Activated CD4-positive, alpha-beta memory T cell treated with anti-CD3 and anti-CD28 coated beads, Interleukin-2, amount 10 ng/mL, durations not matched to agents 7 days and 5 days (primary cell): ENCODE measurements at places on chromosomes 16 and 17. TPM values are rescaled to one million over a fixed set of nuclear protein-coding genes. Genes with fewer than 3 reads are reported as not detected.

DNA sequence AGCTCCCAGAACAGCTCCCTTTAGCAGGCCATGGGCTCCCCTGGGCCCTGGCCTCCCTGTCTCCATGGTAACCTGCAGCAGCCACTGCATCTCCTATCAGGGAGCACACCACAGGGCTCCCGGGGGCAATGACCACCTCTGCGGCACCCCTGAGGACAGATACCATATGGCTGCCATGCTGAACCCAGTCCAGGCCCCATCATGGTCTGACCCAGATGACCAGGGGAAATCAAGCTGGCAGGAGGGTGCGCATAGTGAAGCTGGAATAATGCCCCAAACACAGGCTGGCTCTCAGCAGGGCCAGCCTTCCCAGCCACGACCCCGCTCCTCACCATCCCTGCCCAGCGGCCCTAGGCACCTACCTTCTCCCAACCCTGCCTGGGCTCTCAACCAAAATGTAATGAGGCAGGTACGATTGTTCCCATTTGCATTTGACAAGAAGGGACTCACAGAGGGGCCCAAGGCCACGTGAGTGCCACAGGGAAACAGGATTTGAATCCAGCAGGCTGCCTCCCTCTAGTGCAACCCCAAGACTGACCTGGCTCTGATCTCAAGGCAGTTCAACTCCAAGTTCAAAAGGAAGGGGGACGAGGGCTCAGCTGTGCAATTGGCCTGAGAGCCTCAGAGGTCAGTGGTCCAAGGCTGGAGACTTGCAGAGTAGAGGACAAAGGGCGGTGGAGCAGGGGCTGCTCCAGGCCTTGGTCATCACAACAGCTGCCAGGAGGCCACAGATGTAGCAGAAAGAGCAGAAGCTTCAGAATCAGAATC, 2.4 kb downstream of the RUNDC3A start:
- no peak for DNase-seq

Gene HBA1
- total RNA-seq: not detected

Gene CIBAR2
- not detected for total RNA-seq

- no peak for DNase-seq
Measured at GRCh38 chr17:661509-661908, 53.1 kb downstream of the VPS53 start.

DNA sequence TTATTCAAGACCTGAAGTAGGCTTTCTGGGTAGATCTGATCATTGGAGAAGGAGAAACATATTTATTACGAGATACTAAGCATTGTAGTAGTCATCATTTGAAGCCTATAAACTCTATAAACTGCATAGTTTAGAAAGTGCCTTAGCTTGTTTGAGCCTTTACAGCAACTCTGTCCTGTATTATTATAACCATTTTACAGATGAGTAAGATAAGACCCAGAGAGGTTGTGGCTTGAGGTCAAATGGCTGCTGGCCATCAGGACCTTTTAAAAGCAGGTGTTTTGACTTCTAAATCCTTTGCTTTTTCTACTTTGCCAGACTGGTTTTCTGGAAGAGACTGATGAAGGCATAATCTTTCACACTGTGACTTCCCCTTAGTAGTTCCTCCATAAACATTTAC, 7.1 kb downstream of the USP10 start:
- DNase-seq: no peak

Gene HSD17B1
- 0.73 TPM for total RNA-seq

GRCh38 chr17:65066901-65067300, 10.4 kb upstream of the GNA13 start:
- DNase-seq: no peak

DNA sequence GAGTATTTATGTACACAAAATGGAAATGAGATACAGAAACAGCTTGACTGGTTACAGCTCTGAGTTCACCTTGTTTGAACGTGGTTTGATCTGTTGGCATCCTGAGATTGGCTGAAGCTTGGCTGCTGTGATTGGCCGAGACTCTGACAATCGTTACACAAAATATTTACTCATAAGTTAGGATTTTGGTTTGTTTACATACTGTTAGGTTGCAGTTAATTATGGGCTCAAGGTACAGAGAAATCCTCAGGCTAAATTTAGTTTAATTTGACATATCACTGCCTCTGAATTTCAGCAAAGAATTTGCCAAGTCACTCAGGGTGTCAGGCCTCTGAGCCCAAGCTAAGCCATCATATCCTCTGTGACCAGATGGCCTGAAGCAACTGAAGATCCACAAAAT, 227.3 kb downstream of the COPRS start:
- DNase-seq: no peak

DNA sequence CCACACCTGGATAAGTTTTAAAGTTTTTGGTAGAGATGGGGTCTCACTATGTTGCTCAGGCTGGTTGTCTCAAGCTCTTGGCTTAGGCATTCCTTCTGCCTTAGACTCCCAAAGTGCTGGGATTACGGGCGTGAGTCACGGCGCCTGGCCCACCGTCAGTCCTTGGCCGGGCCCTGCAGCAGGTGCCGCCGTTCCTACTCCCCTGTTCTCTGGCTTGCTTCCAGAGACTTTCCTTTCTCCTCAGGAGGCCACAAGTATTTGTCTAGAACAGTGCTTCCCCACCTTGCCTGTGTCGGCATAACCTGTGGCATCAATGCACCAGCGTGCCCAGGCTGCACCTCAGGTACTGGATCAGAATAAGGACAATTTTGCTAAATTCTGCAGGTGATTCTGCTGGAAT, 3.0 kb upstream of the MGAT5B start:
- DNase-seq: no peak

GRCh38 chr16:17171250-17172143, 299.3 kb downstream of the XYLT1 start:
- DNase-seq: no peak

- no peak for DNase-seq
Measured at GRCh38 chr16:11099672-11100205, 155.4 kb downstream of the CLEC16A start.

DNA sequence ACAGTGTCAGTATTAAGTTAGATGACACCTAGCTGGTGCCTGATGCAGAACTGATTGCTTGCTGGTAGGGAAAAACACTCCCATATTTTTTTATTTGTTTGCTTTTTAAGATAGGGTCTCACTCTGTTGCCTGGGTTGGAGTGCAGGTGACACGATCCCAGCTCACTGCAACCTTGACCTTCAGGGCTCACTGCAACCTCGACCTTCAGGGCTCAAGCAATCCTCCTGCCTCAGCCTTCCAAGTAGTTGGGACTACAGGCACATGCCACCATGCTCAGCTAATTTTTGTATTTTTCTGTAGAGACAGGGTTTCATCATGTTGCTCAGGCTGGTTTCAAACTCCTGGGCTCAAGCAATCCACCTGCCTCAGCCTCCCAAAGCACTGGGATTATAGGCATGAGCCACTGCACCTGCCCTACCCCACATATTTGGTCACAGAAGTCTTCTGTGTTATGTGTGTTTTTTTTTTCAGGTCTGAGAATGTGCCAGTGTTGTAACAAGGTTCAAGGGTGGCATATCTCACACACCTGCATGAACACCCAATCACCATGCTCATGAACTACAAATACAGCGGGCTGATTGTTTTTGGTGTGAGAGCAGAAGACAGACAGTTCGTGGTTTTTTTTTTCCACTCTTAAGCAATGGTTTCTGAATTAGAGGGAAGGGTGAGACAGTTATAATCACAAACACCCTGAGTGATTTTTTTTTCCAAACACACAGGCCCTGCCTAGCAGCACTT, 22.8 kb downstream of the SPAG9 start:
- DNase-seq: no peak

GRCh38 chr17:27296428-27296979, 2.6 kb downstream of the WSB1 start:
- DNase-seq: no peak

DNA sequence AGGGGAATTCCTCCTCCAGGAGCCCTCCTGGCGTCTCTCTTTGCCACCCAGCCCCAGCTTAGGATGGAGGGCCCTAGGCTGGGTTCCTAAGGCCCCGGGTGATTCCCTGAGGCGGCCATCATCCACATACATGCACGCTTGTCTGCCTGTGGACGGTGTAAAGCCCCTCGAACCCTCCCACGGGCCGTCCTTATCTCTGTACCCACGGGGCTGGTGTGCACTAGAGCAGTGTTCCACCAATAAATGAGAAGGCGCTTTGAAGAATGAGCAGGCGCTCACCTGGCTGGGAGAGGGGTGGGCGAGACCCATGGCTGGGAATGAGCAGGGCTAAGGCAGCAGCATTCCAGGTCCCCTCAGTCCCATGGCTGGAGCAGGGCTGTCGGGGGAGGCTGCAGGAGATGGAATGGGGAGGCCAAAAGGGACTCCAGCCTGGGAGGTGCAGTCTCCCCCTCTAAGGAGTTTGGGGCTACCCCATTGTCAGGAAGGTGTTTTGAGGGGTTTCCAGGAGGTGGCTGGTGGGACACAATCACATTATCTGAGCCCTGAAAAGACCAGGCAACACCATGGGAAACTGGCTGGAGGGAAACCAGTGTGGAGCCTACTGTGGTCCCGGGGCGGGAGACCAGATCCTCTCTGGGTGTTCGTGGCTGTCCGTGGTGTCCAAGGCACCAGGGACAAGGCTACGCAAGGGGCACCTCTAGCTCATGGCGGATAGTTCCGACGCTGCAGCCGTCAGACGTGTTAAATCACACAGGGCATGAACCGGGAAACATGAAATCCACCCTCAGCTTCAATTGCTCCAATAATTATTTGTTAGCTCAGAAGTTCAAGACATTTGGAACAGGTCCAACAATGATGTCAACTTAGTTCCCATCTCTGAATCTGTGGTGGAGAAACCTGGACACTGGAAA, 87.5 kb upstream of the DNAH17 start:
- no peak for DNase-seq

DNA sequence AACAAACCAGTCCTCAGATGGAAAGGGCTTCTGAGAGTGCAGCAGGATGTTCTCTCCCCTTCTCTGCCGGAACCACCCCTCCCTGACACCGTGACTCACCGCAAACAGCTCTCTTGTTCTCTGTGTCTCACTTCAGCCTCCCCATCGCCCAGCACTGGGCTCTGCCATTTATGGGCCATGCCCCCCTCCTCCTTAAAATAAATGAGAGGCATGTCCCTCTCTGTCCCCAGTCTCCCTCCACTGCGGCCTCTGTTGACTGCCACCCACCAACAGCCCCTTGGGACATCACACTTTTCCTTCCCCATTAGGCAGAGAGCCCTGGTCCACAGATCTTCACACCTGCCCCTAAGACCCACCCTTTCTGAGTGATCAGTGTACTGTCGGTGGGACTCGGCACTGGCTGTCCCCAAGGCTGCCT, 6.3 kb downstream of the CCDC102A start:
- peak; percentile 85 for DNase-seq

- no peak for DNase-seq
Measured at GRCh38 chr17:82893779-82894178, 54.0 kb upstream of the ZNF750 start.

Gene KRT40
- not detected for total RNA-seq

Gene EMC6
- 41.6 TPM for total RNA-seq

DNA sequence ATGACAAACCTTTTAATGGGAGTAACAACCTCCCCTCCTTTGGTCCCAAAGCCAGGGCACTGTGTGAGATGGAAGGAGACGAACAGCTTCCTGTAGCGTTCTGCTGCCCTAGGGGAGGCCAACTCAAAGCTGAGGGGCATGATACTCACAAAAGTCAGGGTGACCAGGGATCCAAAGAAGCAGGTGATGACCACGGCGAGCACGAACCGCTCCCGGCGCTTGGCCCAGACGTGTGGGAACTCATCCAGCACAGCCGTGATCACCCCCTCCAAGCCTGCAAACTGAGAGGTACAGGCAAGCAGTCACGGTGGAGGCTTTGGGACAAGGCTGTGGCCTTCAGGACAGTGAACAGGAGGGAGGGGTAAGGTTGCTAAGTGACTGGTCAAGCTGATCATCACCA, 25.1 kb downstream of the SLC6A4 start:
- DNase-seq: no peak

DNA sequence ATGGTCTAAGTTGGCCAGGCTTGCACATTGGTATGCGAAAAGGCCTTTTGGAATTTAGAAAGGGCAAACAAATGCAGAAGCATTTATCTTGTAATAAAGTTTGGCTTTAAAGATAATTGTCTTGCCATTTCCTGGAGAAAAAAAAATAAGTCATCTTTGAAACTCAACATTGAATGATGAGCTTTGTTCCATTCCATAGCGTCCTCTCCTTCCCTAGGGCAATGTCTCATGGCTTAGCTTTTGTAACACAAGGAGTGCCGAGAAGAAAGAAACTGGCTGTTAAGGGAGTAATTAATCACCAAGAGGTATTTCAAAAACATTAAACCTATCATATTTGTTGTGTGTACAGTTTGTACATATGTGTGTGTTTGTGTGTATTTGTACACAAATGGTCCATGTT, 372.3 kb downstream of the NPIPA8 start:
- DNase-seq: no peak

GRCh38 chr16:23196539-23196938, 14.0 kb downstream of the SCNN1G start:
- no peak for DNase-seq

DNA sequence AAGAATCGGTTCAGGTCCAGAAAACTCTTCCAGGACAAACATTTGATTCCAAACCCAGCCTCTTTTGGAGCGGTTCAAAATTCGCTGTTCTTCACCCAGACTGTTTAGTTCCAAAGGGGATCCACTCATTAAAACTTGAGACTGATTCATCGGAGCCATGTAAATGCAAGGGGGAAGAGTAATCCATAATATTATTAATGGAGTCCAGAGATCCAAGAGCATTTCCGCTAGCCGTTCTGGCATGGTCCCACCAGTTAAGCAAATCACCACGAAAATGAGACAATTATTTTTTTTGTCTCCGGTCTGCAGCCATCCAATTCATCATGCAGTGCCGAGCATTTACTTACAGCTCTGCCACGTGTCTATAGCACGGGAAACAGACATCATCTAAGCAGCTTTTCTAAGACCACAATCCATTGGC, 15.1 kb downstream of the CDH8 start:
- DNase-seq: no peak

DNA sequence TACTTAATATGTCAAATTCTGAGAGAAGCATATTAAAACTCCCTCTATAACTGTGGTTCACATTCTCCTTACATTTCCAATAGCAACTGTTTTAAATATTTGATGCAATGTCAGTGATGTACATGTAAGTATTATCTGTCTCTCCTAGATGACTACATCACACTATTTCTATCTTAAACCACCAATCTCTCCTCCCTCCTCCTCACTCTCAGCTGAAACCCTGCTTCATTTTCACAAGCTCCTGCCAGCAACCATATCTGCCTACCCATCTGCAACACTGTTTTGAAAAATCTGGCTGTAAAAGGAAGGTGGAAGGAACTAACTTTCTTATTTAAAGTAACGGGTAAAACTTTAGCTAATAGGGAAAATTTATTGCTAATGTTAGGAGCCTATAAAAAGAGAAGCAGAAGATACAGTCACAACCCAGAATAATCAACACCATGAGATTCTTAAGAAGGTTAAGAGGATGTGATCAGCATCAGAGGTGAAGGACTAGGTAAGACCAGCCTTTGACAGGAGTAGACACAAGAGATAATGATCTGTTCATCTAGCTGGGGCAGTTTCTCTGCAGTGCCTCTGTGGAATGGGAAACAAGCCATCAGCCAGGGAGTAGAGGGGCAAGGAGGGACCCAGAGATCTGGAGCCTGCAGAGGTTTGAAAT, 31.0 kb downstream of the MYH10 start:
- DNase-seq: no peak

DNA sequence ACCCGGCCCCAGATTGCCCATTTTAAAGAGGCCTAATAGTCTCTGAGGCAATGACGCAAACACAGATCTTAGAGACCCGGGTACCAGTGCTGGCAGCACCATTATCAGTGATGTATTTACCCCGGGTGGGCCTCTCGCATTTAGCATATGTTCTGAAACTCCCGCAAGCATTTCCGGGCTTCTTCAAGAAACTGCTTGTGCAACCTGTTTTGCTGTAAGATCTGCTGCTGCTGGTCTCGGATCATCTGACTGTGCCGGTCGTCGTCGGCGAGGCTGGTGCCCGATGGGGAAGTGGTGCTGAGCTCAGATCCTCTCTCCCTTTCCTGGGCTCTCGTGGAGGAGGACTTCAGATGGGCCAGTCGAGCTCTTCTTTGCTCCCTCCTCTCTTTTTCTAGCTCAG, 12.5 kb downstream of the CEP295NL start:
- peak; percentile 75 for DNase-seq
